ENCODE measurements at places on chromosomes 16 and 17.

GRCh38 chr17:27430882-27431491 lies 25.3 kb upstream of the KSR1 start:
- DNase-seq = peak; percentile 33

DNA sequence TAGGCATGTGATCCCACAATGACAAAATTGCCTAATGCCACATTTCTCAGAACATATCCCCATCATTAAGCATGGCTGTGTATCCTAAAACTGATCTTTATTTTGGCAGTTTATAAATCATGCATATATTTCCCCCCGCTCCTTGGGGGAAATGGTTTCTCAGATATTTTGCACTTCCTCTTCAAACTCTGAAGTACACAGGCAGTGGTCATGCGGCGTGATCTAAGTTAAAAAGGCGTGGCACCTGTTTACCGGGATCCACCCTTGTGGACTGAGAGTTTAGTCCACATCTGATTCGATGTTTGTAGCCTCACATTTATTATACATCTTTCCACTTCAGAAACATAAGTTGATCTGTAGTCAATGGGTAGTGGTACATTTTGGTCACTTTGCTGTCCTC lies 51.4 kb downstream of the USP10 start:
- no peak for DNase-seq

DNA sequence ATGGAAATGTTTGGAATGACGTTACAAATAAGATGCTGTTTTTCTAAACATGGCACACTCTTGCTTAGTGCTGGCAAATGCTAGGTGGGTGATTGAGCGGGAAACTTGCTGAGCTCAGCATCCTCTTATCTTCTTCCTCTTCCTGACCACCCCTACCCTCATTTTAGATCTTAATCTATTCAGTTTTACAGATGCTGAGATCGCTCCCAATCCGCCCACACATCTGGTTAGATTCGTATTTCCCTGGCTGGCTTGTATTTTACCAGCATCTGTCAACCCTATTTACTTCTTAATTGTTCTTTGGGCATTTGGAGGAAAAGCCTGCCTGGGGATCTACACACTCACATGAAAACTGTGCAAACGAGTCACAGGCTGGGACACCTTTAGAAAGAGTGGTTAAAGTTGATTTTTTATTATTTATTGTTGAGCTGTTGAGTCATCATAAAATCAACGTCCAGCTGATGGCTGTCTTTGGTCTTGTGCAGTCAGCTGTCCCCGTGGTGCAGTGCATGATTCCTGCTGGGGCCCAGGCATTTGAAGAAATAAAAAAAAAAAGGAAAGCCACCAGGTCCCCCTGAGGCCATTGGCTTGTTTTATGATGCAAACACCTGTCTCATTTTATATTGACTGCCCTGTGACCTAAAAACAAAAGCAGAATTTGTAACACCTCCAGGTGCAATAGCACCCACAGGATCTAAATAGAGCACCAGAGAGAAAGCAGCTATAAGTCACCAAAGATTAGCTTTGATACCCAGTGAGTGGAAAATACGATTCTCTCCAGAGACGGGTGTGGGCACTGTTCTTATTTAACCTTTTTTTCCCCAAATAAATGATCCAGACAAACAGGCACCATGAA lies 258.6 kb downstream of the HS3ST3B1 start:
- no peak for DNase-seq

DNA sequence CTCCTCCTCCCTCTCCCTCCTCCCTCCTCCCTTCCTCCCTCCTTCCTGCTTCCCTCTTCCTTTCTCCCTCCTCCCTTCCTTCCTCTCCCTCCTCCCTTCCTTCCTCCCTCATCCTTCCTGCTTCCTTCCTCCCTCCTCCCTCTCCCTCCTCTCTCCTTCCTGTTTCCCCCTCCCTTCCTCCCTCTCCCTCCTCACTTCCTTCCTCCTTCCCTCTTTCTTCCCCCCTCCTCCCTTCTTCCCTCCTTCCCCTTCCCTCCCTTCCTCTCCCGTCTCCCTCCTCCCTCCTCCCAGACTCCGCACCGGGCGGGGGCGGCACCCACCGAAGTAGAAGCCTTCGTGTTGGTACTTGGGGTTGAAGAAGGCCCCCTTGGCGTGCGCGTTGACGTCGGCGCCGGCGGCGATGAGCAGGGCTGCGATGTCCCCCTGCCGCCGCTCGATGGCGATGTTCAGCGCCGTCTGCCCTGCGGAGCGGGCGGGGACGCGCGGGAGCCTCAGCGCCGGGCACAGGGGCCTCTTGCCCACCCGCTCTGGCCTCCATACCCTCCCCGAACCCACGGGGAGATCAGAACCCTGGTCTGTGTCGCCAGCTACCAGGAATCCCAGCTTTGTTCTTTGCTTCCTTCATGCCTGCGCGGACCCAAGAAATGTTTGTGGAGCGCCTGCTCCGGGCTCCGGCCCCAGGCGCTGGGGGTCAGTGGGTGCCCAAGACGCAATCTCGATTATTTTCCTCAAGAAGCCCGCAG lies 22.2 kb downstream of the TRPV3 start:
- no peak for DNase-seq

- no peak for DNase-seq
Measured at GRCh38 chr16:58824201-58824600, 90.1 kb upstream of the GOT2 start.

DNA sequence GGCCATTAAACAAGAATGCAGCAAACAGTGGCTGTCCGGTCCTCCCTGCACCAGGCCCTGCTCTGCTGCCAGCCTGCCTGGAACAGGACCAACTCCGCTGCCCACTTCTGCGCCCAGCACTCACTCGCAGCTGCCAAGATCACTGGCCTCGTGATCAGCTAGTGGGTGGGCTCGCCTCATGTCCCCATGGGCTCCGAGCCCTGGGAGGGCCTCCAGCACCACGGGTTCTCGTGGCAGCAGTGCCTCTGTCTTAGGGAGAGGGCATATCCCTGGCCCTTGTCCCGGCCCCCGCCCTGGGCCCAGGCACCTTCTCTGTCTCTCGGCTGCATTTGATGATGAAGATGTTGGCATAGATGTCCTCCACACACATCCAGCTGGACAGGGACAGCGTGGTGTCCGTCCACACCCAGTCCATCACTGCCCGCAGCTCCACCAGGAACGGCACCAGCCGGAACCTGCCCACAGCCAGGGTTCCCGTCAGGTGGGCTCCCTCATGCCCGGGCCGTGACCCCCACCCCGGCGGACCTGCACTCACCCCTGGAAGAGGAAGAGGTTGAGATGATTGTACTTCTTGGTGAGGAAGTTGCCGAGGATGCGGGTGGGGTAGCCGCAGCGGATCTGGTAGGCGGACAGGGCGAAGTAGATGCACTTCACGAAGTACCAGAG lies 13.1 kb downstream of the CTU2 start:
- DNase-seq = no peak

GRCh38 chr17:21387616-21388015 lies 11.5 kb downstream of the KCNJ12 start:
- DNase-seq = no peak

- DNase-seq = no peak
Measured at GRCh38 chr17:13337151-13337550, 264.6 kb downstream of the HS3ST3A1 start.
